NCI-H2107 (cell line): ENCODE measurements at places on chromosomes 2 and 18.

- no peak for DNase-seq
Observed at GRCh38 chr2:235909358-235909757, 258.8 kb downstream of the GBX2 start.

- DNase-seq, result peak; percentile 2
Observed at GRCh38 chr2:206004004-206004693, 81.8 kb downstream of the INO80D start.

DNA sequence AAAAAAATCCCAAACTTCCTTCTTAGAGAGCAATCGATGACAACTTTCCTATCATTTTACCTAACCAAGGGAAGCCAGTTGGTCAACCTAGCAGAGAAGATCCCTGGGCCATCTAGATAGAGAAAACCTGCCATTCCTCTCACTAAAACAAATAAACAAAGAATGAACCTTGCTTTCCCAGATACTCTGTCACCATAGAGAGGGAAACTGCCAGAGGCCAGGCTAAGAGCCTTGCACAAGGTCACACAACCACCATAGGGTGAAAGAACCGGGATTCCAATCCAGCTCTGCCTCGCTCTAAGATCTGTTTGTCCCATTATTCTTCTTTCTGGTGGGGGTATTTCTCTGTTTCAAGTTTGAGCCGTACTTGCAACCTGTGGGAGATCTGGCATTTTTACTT is 154.6 kb downstream of the CYRIA start:
- no peak for DNase-seq

DNA sequence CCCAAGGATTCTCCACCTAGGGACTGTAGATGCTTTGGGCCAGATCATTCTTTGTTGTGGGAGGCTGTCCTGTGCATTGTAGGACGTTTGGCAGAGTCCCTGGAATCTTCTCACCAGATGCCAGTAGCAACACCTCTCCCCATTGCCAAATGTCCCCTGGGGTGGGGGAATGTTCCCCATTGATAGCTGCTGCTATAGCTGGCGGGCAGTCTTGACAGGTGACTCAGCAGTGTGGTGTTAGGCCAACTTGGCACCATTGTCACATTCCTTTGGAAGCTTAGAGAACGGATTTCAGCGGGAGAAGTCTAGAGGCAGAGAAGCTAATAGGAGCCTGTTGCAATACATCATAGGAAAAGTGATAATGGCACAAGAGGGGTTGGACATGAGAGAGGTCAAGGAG is 495.7 kb upstream of the SMIM21 start:
- DNase-seq, result no peak

DNA sequence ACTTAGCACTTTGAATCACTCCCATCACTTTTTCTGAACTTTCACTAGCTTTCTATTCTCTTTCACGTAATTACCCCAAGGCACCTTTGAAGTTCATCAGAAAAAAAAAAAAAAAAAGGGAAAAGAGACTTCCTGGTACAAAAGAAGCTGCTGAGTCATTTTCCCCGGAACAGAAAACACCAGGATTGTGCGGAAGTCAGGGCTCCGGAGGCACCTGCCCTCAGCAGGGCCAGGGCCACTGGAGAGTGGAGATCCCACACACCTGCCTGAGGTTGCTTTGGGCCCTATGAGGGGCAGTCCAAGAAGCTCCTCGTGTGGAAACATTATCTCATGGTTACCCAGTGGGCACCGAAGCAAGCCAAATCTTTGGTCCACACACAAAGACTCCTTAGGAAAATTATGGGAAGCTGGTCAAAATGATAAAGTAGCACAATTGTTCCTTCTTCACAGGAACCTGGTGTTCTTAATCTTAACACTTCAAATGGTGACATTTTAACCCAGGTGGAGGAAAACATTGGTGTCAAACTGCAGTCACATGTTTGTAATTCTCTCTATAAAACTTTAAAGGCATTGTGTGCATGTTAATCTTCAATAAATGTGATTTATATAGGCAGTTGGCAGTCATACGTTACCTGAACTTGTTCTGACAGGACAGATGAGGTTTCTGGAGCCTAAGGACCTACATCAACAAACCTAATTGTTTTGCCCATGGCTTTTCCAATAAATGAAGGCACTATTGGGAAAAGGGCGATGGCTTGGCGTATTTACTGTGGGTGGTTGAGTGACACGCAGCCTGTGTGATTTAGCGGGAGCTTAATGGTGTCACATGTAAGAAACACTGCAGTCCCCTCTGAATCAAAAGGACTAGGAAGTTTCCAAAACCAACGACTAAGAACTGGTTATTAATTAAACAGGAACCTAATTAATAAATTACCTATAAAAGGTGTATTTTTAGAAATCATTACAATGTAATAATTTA is 23.4 kb upstream of the FAM110C start:
- no peak for DNase-seq

DNA sequence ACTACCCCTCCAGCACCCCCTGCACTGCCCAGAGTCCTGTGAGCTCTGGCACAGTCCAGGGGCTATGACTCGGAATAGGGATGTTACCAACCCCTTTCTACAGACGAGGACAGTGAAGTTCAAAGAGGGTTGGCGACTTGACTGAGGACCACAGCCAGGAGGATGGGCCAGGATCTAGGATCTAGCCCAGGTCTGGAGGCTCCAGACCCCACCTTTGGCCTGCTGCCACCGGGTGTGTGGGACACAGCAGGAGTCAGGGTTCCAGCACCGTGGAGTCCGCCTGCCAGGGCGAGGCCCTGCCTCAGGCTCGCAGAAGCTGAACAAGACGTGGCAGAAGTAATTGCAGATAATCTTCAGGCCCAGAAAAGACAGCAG is 37.9 kb upstream of the GPC1 start:
- no peak for DNase-seq

DNA sequence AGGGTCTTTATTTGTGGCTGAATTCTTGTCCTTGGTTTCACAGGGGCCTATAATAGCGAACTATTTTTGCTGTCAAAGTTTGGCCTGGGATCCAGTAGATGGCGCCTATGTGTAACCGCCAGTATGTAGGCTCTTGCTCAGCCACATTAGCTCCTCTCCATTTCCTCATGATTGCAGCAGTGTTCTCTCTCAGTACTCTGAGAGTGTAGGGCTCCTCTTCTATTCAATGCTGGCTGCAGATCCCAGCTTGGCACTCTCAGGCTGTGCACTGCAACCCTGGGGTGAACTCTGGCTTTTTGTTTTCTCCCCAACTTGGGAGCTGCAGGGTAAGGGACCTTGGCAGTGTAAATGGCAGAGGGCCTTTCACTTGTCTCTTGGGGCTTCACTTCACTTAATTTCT is 344.6 kb upstream of the CHAC2 start:
- DNase-seq, result no peak

GRCh38 chr18:32919799-32920198 is 147.0 kb upstream of the KLHL14 start:
- no peak for DNase-seq

DNA sequence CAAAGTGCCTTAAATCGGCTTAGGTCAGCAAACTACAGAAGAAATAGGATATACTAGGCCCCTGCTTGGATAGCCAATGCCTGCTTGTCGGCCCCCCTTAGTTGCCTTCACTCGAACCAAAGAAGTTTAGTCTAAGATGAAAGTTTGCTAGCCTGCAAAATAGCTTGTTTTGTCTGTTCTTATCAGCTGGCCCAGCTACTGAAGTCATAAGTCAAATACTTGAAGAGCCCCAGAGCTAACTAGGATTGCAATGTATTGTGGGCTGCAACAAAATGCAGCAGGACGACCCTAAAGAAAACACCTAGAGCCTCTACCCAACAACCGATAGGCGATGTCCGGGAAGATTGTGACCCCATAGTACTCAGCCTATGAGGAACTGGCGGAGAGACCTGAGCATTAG is 183.5 kb upstream of the HS6ST1 start:
- no peak for DNase-seq

GRCh38 chr2:122029456-122029855 is 274.0 kb downstream of the TSN start:
- no peak for DNase-seq

DNA sequence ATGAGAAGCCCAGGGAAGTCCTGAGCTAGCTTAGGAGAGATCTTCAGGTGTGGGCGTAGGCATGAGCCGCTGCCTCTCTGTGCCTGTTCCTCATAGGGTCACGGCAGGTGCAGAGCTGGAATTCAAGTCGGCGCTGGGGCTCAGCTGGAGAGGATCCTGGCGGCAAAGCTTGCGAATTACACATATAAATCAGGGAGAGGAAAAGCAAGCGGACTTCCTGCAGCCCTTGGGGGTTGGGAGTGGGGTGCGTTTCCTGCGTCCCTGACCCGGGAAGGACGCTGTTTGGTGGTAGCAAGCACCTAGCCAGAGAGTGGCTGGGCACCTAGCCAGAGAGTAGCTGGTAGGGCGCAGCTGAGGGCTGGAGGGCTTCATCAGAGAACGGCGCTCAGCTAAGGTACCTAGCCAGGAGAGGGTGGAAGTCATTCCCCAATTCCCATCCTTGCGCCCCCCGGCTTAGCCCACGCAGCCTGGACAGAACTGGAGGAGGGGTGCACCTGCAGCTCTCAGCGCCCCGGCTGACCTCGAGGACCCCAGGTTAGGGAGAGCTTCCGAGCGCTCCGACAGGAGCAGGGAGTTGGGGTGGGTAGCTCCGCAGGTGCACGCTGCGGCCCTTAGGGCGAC is 459 bp upstream of the EFR3B start:
- DNase-seq, result peak; percentile 66
